Fibroblast of skin of left biceps (primary cell): ENCODE measurements at places on chromosomes 7 and 10.

- DNase-seq: no peak
Observed at GRCh38 chr7:137129025-137129424, 214.5 kb downstream of the PTN start.

DNA sequence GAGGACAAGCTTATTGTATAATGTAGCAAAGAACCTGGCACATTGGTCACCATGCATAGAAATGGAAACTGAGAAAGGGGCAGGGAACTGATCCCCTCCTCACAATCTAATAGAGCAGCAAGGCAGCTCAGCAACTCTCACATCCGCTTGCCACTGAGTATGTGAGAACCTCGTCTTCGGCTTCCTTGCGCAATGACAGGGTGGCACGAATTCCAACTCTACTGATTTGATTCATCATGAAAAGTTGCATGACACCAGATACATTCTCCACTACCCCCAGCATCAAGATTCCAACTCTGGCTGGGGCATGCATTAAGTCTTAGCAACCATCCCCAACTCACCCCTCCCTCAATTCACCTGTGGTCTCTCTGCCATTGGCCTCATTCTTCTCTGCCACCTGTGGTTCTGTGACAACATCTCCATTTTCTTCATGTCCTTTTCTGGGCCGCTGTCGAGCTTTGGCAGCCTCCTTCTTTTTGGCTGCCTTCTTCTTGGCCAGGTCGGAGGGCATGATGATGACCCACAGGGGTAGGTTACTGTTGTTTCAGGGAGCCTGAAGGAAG is 976 bp downstream of the ABCF2 start:
- no peak for DNase-seq

DNA sequence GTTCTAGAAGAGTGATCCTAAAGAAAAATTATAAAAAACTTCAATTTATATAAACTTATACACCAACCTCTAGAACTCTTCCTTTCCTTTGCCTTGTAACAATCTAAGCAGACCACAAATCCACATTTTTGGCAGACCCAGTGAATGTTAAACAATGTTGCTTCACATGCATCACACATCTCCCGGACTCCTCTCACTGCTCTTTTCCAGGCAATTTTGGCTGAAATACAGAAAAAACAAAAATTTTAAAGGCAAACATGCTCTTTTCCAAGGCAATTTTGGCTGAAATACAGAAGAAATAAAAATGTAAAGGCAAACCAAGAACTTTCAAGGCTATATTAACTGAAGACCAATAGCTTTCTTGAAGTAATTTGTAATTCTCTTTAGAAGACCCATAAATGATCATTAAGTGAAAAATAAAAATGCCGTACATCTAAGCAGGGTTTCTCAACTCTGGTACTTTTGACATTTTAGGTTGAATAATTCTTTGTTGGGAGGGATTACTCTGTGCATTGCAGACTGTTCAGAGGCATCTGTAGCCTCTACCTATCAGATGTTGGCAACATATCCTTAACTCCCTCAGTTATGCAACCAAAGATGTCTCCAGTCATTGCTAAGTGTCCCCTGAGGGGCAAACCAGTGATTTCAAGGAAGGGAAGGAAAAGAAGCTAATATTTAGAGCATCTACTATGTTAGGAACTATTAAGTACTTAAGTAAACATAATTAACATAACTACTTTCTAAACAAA is 64.4 kb downstream of the NRBF2 start:
- DNase-seq: peak; percentile 87

DNA sequence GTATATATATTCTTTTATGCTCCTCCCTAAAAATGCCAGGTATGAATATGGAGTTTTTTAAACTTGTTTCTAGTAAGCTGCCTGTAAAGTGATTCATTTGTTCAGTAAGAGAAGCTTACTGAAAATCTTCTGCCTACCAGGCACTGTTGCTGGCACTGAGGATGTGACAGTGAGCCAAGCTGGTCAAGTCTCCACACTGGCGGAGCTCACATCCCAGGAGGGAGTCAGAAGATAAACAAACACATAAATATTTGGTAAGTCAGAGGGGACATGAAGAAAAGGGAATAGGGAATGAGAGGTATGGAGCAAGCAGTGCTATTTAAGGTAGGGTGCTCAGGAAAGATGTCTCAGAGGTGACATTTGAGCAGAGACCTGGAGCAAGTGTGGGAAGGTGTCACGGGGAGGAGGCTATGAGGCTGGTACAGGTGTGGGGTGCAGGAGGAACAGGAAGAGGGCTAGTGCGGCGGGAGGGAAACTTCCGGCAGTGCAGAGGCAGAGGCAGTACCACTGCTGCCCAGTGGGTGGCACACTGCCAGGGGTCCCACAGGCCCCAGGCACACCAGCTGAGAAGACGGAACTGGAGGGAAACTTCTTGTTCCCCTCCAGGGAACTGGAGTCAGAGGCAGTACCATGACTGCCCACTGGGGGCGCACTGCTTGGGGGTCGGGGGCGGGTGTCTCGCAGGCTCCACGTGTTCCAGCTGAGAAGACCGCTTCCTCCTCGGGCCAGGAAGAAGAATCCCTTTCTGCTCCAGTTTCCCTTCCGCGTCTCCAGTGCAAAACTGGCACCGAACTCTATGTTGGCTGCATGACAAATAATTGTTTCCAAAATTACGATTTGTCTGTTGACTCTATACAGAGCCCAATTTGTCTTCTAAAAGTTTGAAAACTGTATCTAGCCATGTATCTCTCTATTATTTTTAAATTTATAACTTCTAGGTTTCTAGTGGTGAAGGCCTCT is 161.0 kb downstream of the TEX36 start:
- no peak for DNase-seq

- no peak for DNase-seq
Observed at GRCh38 chr10:112827951-112828350, 122.1 kb upstream of the TCF7L2 start.

DNA sequence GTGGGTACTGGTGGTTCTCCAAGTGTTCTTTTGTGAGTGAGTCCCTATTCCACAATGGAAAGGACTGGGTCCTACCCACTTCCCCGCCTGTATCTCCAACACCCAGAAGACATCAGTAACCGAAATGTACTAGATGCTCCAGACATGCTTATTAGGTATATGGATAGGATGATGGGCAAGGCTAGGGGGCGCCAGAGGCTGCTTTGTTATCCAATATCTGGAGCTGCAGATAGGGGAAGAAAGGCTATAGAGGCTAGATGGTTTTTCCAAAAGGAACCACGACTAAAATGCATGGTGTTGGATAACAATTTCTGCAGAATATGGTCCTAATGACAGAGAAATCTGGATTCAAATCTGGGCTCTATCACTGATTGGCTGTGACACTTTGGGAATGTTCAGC is 56.2 kb upstream of the TM9SF3 start:
- no peak for DNase-seq

- DNase-seq: no peak
Observed at GRCh38 chr10:70295321-70295720, 11.5 kb upstream of the NPFFR1 start.

- no peak for DNase-seq
Observed at GRCh38 chr10:69730251-69731156, 71.2 kb upstream of the COL13A1 start.

DNA sequence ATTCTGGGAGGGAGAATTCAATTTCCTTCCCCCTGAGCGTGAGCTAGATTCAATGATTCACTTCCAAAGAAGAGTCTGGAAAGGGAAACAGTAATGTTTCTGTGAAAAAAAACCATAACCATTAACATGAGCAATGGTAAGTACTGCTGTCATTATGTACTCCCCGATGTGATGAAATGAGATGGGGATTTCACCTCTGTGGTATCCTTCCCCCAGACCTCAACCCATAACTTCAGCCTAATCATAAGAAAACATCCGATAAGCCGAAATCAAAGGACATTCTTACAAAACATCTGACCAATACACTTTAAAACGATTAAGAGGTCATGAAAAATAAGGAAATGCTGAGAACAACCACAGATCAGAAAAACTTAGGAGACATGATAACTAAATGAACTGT is 27.2 kb downstream of the EZH2 start:
- no peak for DNase-seq

DNA sequence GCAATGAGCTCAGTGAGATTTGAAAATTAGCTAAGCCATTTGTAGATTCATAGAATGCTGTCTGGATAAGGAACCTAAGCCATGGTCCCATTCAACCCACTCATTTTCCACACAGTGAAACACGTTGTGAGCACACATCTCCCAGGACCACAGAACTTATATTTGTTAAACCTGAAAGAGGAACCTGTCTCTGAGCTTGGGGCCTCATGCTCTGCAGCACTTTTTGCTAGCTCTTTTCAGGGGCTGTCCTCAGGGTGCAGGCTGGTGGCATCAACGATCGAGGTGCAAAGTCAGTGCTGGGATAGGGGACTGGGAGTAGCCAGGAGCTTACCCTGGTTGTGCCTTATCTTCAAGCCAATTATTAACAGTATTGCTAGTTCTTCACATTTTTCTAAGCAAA is 11.9 kb downstream of the HECW1 start:
- no peak for DNase-seq

GRCh38 chr7:134587750-134588149 is 38.8 kb downstream of the AKR1B15 start:
- no peak for DNase-seq

- no peak for DNase-seq
Observed at GRCh38 chr7:158869876-158870275, 13.5 kb downstream of the DYNC2I1 start.

DNA sequence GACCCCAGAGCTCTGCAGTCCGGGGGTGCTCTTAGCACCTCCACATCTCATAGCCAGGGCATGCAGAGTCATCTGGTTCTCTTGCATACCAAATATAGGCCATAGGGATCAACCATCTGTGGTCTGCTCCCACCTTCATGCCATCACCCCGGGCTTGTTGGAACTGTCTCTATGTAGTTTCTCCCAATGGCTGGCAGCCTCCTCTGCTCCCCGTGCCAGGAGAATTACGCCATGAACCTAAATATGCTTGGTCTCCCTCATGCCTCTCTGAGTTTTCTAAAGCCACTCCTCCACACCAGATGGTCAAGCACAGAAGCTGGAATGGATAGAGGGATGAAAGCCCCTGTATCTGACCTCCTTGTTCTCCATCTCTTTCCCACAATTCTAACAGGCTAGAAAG is 302.6 kb upstream of the MYO3A start:
- no peak for DNase-seq

GRCh38 chr10:70355051-70356021 is 27.1 kb downstream of the LRRC20 start:
- DNase-seq: no peak

DNA sequence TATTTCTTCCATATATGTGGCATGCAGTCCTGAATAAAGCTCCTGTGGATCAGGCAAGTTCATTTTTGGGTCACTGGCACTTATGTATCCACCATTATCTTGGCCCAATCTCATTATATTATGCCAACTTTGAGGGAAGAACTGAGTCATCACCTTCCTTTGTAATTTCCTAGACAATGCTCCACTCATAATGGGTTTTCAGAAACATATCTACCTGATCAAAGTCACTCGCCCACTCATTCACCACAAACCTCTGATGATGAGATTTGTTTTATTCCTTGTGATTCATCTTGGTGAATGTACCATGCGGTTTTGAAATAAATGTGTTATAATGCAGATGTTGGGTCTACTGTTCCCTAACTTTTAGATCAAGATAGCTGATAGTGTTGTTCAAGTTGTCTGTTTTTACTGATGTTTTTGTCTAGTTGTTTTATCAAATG is 525.8 kb downstream of the KIF20B start:
- peak; percentile 60 for DNase-seq

GRCh38 chr10:122293156-122293960 is 22.3 kb downstream of the BTBD16 start:
- no peak for DNase-seq

DNA sequence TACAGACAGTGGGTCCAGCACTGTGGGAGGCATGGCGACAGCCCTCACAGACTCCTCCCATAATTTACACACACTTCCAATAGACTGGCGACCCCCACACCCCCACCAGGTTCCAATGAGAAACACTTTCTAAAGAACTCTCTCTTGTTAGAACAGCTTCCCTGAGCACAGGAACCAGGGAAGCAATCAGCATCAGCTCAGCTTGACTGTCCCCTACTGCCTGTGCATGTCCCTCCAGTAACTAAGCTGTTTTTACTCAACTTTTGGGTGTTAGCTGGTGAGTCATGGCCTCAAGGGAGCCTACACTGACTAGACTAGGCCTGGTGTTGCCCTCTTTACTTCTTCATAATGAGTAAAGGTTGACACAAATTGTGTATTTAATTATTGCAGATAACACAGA is 32.6 kb upstream of the HERPUD2 start:
- no peak for DNase-seq

- DNase-seq: no peak
Observed at GRCh38 chr10:44400541-44400940, 15.6 kb upstream of the CXCL12 start.

DNA sequence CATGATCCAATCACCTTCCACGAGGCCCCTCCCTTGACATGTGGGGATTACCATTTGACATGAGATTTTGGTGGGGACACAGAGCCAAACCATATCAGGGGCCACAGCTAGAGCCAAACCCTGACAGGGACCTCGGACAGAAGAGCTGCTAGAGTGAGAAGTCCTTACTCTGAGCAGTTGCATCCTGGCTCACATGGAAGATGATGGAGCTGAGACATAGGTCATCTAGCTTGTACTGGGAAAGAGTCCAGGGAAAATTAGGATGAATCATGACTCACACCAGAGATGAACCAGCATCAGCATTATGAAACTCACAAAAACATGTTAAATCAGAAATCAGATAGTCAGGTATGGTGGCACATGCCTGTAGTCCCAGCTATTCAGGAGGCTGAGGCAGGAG is 12.8 kb upstream of the FMC1 start:
- peak; percentile 57 for DNase-seq

DNA sequence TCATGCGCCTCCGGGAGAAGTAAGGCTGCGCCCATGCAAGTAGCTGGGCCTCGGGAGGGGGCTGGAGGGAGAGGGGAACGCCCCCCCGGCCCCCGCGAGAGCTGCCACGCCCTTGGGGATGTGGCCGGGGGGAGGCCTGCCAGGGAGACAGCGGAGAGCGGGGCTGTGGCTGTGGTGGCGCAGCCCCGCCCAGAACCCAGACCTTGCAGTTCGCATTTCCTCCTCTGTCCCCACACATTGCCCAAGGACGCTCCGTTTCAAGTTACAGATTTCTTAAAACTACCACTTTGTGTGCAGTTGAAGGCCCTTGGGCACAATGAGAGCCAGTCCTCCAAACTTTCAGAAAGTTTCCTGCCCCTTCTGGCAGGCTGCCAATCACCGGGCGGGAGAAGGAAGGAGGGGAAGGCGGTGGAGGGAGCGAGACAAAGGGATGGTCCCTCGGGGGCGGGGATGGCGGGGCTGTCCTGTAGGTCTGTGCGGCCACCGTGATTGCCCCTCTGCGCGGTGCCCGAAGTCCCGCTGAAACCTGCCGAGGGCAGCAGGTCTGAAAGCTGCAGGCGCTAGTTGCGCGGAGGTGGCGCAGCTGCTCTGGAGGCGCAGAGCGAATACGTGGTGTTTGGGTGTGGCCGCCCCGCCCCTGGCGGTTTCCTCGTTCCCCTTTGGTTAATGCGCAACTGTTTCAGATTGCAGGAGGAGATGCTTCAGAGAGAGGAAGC is 2.1 kb downstream of the VIM start:
- no peak for DNase-seq

DNA sequence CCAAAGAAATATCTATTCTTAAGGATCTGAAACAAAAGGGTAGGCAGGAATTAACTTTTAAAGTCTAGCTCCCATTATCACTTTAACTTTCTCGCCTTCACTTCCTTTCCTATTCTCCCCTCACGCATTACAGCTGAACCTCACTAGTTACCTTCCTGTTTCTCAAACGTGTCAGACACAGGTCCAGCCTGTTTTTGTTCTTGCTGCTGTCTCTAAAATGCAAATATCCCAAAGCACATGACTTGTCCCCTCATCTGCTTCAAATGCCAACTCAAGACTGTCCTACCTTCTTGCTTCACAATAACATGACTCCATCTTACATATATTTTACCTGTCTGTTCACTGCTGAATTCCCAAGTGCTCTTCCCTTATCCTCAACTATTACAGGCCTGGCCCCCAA is 17.6 kb downstream of the ZDHHC6 start:
- no peak for DNase-seq
